ENCODE measurements at places on chromosomes 1 and 21. TPM values are rescaled to one million over a fixed set of nuclear protein-coding genes. Genes with fewer than 3 reads are reported as not detected.

HSPG2 gene
- total RNA-seq, result 1,121 TPM

ATF6 gene
- 37.4 TPM for total RNA-seq

RUNX3 gene
- total RNA-seq, result under 0.01 TPM

PLEKHN1 gene
- 0.36 TPM for total RNA-seq

KCNK2 gene
- total RNA-seq, result under 0.01 TPM

HENMT1 gene
- 1.8 TPM for total RNA-seq

NBPF26 gene
- 6.4 TPM for total RNA-seq

CLCA1 gene
- not detected for total RNA-seq

B3GALT2 gene
- total RNA-seq, result 1.3 TPM
